ENCODE measurements at places on chromosomes 11 and 22.

GRCh38 chr22:35742342-35743100 lies 24.8 kb downstream of the APOL5 start:
- DNase-seq: no peak

- no peak for DNase-seq
Observed at GRCh38 chr11:12235553-12235946, 125.2 kb downstream of the MICAL2 start.

DNA sequence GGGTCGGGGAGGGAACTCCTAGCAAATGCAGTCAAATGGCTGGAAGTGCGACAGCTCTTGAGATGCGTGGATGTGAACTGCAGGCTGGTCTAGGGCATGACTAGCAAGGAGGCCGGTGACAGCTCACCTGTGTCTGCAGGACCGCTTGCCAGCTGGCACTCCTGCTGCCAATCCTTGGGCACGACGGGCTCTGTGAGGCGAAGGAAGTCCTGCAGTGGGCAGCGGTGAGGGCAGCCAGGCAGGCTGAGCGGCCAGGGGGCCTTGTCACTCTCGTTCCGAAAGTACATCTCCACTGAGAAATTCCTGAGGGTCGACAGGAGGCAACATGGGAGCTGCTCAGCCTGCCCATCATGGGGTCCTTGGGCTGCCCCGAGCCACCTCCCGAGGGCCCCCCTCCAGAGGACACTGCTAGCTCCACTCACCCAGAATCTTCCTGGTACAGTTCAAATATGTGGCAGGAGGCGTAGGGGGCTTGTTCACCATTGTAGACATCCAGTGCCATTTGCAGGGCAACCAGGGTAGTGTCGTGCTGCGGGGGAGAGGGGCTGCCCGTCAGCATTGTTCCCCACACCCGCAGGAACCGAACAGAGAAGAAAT lies 5.9 kb downstream of the ACP2 start:
- no peak for DNase-seq

DNA sequence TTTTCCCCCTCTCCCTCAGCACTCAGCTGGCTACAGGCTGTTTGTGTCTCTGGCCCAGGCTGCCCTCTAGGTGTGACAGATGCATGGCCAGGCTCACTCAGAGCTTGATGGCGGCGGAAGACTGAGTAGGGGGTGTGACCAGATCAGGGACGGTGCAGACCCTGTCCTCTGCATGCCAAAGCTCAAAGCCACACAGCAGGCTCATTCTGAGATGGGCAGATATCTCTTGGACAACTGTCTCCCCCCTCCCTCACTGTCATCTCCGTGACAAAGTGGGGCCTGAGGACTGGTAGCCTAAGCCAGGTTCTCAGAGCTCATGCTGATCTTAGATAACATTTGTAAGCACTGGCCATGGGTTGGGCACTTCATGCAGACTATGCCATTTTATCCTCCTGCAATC lies 231.3 kb downstream of the DSCAML1 start:
- no peak for DNase-seq

DNA sequence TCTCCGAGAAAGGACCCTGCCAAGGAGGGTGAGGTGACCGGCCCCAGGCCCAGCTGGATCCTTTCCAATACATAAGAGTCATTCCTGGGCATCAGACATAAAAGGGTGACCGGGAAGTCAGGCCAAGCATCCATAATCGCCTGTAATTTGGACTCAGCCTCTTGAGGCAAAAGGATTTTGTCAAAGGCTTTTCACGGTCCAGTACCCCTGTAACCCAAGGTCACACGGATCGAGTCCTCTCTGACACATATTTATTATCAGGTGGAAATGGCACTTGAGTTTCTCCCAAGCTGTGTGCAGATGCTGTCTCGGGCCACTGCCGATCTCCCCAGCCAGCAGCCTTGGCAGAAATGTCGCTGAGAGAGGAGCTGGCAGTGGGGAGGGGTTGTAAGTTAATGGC lies 556.5 kb downstream of the MN1 start:
- DNase-seq: no peak

- no peak for DNase-seq
Observed at GRCh38 chr11:75910426-75911145, 95.6 kb downstream of the UVRAG start.

DNA sequence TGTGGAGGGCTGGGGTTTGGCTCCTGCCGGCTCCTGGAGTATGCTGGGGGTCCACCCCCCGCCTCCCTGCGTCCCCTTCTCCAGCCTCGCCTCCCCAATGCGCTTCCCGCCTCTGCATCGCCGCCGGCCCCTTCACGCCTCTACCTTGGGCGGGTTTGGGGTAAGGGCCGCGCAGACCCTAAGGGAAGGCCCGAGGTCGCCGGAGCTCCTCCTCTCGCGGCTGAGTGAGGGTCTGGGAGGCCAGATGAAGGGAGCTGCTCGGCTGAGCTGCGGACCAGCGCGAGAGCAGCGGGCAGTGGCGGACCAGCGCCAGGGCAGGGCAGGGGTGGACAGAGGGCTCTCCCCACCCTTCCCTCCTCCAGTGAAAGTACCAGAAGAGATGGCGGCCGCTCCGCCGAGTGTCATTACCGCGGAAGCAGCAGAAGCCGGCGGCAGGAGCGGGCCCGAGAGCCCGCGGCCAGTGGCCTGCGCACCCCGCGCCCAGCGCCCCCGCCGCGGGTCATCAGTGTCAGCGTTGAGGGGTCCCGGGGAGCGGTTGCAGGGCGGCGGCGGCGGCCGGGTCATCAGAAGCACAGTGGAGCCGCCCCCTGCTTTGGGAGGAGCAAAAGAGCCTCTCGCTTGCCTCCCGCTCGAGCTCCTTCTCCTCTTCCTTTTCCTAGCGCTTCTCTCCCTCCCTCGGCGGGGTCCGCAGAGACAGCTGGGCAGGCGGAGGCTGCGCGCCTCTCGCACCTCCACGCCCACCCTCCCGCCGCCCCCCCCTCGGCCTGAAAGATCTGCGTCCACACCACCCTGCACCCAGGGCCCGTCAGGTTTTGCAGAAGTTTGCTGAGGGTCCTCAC lies 255.6 kb upstream of the CADM1 start:
- DNase-seq: no peak

GRCh38 chr11:64299847-64300648 lies at the start of gene CATSPERZ:
CATSPERZ (plus strand) TSS chr11:64300358; CDS start chr11:64300411, 53 bp downstream.
- no peak for DNase-seq

DNA sequence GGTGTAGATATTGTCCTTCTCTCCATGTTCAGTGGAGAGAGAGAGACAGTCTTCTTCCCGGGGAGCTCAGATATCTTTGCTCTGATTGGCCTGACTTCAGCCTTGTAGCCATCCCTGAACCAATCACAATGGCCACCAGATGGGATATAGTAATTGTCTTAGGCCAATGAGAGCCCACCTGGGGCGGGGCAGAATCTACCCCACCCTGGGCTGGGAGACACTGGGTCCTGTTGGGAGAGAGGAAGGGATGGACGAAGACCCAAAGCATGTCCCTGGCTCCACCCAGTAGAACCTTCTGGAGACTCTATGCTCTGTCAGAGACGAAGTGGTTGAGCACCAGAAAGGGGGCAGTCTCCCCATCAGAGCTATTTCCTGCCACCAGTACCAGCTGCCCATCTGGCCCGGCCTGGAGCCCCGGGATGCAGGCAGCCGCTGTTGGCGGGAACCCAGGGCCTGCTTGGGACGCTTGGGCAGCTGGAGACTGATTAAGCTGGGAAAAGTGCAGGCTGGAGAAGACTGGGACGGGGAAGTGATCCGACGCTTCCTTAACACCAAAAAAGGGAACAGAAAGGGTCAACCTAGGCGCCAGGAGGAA lies 31.6 kb upstream of the CBX7 start:
- no peak for DNase-seq

- no peak for DNase-seq
Observed at GRCh38 chr11:35031867-35032266, 107.1 kb upstream of the CD44 start.

GRCh38 chr11:121091492-121092152 lies 9.4 kb upstream of the TECTA start:
- no peak for DNase-seq

DNA sequence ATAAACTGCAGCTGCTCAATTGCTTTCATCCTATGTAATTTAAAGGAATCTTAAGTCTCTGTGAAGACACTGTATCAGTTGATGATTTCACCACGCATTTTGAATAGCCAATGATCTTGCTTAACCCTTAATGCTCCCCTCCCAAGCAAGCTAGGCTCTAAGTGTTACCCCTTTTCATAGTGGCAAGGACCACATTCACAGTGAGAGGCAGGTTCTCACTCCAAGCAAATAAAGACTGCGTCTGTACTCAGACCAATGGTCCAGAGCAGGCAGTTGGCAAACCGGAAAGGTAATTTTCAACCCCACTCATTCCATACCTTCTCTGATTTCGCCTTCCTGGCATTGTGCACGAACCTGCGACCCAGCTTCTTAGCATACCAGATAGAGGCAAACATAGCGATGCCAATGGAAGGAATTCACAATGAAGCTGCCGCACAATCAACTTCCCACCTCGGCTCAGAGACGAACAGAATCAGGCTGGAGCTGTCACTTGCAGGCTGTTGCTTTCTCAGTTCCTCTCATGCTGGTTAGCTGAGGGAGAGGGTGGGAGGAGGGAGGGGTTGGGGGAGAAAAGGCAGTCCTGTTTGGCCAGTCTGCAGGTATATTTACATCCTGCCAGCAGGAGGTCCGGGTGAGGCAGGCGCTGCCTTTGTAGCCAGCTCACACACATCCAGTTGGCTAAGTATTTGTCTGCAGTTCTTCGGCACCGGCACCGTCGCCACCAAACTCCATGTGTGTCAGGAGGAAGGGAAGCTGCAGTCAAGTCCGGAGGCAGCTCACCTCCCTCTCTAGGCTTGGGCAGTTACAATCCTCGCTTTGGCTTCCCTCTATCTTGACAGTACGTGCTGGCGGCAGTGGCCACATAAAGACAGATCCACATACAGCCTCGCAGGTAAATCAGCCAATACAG lies 1151.2 kb upstream of the CCDC90B start:
- DNase-seq: peak; percentile 52

DNA sequence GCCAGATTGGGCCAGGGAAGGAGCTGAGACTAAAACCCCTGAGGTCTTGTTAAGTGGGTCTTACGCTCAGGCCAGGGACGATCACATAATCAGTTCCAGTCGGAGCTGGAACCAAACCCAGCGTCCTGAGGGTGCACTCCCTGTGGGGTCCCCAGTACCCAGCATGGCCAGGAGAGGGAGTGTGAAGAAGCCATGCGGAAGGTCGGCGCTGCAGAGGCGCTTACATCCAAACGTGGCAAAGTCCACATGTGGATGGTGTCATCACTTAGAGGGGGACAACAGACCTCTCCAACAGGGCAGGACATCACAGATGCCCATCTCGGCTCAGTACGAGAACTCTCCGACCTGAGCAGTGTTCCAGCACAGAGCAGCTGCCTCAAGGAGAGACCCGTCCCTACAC lies 8.3 kb downstream of the ATP5MGL start:
- DNase-seq: no peak

- DNase-seq: no peak
Observed at GRCh38 chr11:17770048-17770652, 35.6 kb downstream of the KCNC1 start.
